Muscle of leg (tissue), 16 donors: ENCODE measurements at places on chromosomes 12 and 14. TPM values are rescaled to one million over a fixed set of nuclear protein-coding genes. Genes with fewer than 3 reads are reported as not detected.

The C12orf50 gene
- total RNA-seq, result 0.09 TPM

The CYP27B1 gene
- 0.62 TPM for total RNA-seq

The TAS2R7 gene
- not detected for total RNA-seq

The MANSC1 gene
- 4.2 TPM for total RNA-seq

The PLEKHG7 gene
- 0.18 TPM for total RNA-seq

The KRT6B gene
- total RNA-seq, result not detected

GRCh38 chr14:91280129-91280528 is 35.6 kb upstream of the GPR68 start:
- DNase-seq, result no peak
- H3K27ac ChIP-seq, result no peak overlapping the region
- peaks cover 42% of the 10 kb centered on the region for H3K36me3 ChIP-seq
- no peaks in the 10 kb centered on the region for H3K27me3 ChIP-seq

GRCh38 chr14:101046071-101046470 is 142.5 kb upstream of the RTL1 start:
- DNase-seq, result no peak
- no peaks in the 10 kb centered on the region for H3K4me1 ChIP-seq
- H3K4me3 ChIP-seq, result no peak overlapping the region
- peaks cover 99% of the 10 kb centered on the region for H3K36me3 ChIP-seq
- no peak overlapping the region for H3K27ac ChIP-seq
- peaks cover 2% of the 10 kb centered on the region for H3K27me3 ChIP-seq

DNA sequence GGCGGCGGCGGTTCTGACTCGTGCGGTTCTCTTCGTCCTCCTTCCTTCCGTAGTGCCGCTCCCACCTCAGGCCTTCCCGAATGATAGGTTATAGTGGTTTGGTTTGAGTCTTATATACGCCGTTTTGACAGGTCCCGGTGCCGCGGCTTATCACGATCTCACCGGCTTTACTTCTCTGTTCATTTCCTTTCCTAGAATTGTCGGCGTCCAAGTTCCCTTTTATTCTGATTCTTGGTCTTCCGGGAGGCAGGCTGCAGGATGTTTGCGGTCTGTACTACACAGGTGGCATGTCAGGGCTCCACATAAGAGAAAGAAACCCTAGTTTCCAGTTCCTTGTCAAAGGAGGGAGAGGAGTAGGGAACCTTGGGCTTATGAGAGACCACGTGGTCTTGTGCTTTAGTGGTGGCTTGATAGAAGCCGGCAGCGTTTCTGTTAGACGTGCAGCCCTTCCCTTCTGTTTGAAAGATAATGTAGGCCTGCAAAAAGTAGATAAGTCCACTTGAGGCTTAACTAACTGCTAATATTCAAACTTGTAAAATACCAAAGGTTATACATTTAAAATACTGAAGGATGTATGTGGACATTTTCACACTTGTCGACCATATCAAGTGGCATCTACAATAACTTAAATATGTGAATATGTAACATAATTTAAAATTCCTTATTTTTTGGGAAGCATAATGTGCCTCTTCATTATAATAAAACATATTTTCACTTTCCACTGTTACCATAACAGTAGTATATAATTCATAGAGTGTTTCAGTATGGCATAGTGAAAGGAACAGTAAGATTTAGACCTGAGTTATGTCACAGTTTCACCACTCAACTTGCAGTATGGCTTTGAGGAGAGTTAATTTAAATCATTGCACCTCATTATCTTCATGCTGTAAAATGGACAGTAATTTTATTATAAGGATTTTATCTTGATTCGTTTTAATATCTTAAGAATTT is 804 bp downstream of the USP15 start:
- no peaks in the 10 kb centered on the region for H3K27me3 ChIP-seq
- H3K36me3 ChIP-seq, result no peaks in the 10 kb centered on the region
- DNase-seq, result peak; percentile 72
- H3K4me3 ChIP-seq, result peak overlapping the region; percentile 90

- no peaks in the 10 kb centered on the region for H3K4me1 ChIP-seq
- no peaks in the 10 kb centered on the region for H3K27me3 ChIP-seq
- H3K4me3 ChIP-seq, result no peak overlapping the region
- H3K36me3 ChIP-seq, result peaks cover 2% of the 10 kb centered on the region
Measured at GRCh38 chr12:106831699-106832098, 57.2 kb downstream of the RIC8B start.

GRCh38 chr14:75216427-75217006 is 40.1 kb upstream of the TMED10 start:
- no peaks in the 10 kb centered on the region for H3K4me1 ChIP-seq
- no peak for DNase-seq
- no peak overlapping the region for H3K4me3 ChIP-seq

- no peaks in the 10 kb centered on the region for H3K27me3 ChIP-seq
- peak overlapping the region; percentile 4 for H3K4me3 ChIP-seq
- no peak for DNase-seq
- no peaks in the 10 kb centered on the region for H3K36me3 ChIP-seq
Measured at GRCh38 chr12:53496752-53497032, 2.6 kb downstream of the MAP3K12 start.

- H3K27ac ChIP-seq, result no peak overlapping the region
- H3K27me3 ChIP-seq, result no peaks in the 10 kb centered on the region
- no peak overlapping the region for H3K4me3 ChIP-seq
- H3K4me1 ChIP-seq, result peaks cover 8% of the 10 kb centered on the region
- DNase-seq, result peak; percentile 45
Measured at GRCh38 chr14:92677087-92677668, 71.2 kb downstream of the LGMN start.

DNA sequence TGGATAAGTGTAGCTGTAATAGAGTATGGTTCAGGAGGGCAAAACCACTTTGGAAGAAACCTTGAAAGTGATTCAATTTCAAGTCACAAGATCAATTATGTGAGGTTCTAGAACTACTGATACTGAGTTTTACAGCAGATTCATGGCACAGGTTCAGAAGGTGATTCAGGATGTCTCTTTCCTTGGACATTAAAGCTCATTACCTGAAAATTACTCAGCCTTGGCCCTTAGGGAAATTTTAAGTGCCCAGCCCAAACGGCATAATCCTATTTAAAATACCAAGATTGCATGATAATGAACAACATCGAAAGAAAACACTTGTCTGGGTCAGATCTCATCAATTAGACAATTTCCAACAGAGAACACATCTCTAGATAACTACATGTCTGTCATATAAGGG is 70.2 kb upstream of the SLC38A2 start:
- no peaks in the 10 kb centered on the region for H3K27me3 ChIP-seq
- no peaks in the 10 kb centered on the region for H3K36me3 ChIP-seq
- H3K27ac ChIP-seq, result no peak overlapping the region
- H3K4me3 ChIP-seq, result no peak overlapping the region

DNA sequence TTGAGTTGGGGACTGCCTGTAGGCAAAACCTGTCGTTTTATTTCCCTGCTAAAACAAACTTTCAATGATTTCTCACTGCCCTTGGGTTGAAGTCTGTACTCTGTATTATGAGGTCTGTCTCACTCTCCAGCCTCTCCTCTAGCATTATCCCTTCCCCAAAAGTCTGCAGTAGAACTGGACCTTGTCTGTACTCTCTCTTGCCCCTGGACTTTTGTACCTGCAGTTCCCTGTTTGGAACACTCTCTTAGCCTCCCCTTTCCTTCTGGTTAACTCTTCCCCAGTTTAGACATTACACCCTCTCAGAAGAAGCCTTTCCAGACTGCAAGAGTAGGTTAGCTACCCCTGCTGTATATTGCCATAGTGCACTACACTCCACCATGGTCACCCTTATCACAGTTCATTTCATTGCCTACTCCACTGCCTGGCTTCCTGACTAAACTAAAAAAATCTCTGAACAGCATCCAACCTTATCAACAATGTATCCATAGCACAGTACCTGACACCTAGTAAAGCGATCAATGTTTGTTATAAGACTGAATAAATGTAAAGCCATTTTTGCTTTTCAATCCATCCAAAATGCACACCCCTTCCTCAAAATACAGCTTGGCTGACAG is 3.6 kb upstream of the AJUBA start:
- no peak for DNase-seq
- no peak overlapping the region for H3K27ac ChIP-seq
- H3K4me3 ChIP-seq, result no peak overlapping the region
- peaks cover 22% of the 10 kb centered on the region for H3K36me3 ChIP-seq

DNA sequence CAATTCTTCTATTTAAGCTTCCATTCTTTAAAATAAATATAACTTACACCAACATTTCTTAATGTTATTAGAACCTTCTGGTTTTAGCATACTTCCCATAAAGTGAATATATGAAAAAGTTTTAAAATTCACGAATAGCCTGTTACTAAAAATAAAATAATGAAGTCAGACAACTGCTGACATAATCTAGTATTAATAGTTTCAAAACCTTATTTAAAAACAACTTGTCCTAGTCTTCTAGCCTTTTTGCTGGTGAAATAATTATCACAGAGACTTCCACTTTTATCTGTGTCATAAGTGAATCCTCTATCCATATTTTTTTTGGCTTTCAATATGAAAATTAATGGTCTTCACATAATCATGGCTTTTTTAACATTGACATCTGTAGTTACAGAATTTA is 93.8 kb upstream of the MON2 start:
- no peaks in the 10 kb centered on the region for H3K27me3 ChIP-seq
- H3K36me3 ChIP-seq, result no peaks in the 10 kb centered on the region
- H3K27ac ChIP-seq, result no peak overlapping the region
- H3K4me1 ChIP-seq, result no peaks in the 10 kb centered on the region

DNA sequence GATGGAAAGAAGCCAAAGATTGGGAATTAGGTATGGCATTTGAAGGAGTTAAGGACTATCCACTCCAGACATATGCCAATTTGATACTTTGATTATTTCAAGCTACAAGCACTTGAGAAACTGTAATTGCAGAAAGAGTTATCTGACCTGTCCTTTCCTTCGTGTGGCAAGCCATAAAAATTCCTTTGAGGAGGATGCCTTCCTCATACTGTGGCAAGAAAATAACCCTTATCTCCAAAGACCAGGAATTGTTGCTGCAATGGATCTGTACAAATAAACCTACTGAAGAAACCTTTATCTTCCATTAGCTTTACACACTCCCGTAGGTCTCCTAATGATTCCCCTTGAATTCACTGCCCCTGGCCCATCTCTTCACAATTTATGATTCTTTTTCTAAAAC is 165.1 kb upstream of the AMIGO2 start:
- H3K4me3 ChIP-seq, result no peak overlapping the region
- no peaks in the 10 kb centered on the region for H3K36me3 ChIP-seq
- no peak overlapping the region for H3K27ac ChIP-seq
- H3K4me1 ChIP-seq, result no peaks in the 10 kb centered on the region
- no peak for DNase-seq
- no peaks in the 10 kb centered on the region for H3K27me3 ChIP-seq

GRCh38 chr14:93785423-93785822 is 2.9 kb downstream of the PRIMA1 start:
- H3K27me3 ChIP-seq, result peaks cover 33% of the 10 kb centered on the region
- no peak overlapping the region for H3K4me3 ChIP-seq
- peak; percentile 20 for DNase-seq
- no peak overlapping the region for H3K27ac ChIP-seq
- peaks cover 18% of the 10 kb centered on the region for H3K4me1 ChIP-seq
